ENCODE measurements at places on chromosomes 5 and 9. TPM values are rescaled to one million over a fixed set of nuclear protein-coding genes. Genes with fewer than 3 reads are reported as not detected.
A peak's percentile ranks its signal among the peaks of the same experiment; 100 is the strongest.

GRCh38 chr5:54520438-54520846 is 2.9 kb downstream of the SNX18 start:
- DNase-seq = no peak

DNA sequence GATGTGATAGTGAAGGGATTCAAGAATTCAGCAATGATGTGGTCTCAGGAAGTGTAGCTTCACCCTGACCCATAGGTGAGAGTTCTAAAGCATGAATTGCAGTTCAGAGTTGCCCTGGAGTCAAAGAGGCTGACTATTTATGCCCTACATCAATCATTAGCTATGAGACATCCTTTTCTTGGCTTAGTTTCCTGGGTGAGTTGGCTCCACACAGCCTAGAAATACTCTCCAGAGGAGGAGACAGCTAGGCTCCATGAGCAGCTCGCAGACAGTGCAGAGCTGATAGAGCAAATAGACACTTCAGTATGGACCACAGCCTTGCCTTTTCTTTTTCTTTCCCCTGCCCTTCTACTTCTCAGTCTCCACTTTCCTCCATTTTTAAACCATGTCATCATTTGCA is 1651.8 kb downstream of the MAT2B start:
- DNase-seq = no peak

DNA sequence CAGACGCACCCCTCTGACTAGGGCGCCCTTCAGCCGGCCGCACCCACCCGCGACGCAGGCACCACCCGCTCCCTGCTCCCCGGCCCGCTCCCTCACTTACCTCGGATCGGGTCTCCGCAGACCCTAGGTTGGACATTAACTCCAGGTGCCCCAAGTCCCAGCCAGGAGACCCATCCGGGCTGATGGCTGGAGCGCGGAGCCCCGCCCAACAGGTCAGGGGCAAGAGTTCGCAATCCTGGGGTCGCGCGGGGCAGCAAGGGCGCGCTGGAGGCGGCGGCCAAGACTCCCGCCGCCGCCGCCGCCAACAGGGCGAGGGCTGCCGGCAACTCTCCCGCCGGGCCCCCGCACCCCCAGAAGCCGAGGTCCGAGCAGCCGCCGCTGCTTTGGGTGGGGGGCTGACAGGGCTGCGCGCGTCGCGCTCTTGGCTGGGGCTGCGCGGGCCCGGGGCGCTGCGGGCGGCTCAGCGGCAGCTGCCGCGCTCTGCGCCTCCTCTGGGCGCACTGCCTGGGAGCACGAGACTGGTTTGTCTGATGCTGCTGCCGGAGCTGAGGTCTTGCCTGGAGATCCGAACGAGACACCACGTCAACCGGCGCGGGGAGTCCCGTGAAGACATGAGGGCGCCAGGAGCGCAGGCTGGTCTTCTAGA is at the start of gene GDNF:
Gene GDNF, minus strand, starts transcription at position 635 of the 646 bp plus-strand sequence. CDS start 5,245 bp downstream, outside the sequence.
- peak; percentile 37 for DNase-seq

DNA sequence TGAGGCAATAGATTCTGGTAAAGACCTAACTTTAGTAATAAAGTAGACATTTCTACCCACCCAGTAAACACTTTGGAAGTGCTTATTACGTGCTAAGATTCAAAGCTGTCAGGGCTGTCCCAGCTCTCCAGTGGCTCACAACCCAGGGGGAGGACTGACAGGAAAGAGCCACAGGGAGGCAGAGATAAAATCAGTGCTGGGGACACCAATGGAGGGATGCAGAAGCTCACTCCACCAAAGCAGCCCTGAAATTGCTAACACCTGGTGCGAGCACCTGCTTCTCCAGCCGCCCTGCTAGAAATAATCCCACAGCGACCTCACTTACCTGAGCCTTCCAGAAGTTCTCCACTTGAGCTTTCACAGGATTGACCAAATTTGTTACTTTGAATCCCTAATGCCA is 501.0 kb downstream of the BNC2 start:
- DNase-seq = no peak

Gene KCNN2
- polyA plus RNA-seq = 9.6 TPM

Gene EIF4EBP3
- polyA plus RNA-seq = 33.3 TPM

DNA sequence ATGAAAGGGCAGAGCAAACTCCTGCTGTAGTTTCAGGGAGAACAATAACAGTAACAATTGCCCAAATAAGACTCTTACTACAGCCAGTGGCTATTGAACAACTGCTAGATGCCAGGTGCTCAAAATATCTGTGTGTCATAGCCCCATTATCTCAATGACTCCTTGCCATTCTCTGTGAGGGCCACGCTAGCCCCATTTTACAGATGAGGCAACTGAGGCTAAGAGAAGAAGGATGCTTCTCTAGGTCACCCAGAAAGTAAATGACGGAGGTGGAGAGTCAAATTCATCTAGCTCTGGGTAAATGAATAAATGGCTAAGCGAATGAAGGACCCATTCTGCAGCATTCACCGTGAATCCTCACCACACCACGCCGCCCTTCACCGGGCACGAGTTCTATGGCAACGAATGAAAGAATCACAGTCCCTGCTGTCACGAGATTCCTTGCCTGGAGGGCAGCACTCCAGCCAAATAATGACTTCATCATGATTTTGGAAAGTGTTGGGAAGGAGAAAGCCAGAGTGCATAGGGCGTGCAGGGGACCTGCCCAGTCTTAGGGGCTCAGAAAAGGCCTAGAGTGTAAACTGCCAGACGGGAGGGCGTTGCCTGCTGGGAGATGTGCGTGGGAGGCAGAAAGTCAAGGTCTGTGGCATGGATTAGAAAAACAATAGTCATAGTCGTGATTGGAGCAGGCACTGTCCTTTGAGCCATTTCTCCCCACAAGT is 147.2 kb downstream of the C9orf50 start:
- DNase-seq = peak; percentile 43

DNA sequence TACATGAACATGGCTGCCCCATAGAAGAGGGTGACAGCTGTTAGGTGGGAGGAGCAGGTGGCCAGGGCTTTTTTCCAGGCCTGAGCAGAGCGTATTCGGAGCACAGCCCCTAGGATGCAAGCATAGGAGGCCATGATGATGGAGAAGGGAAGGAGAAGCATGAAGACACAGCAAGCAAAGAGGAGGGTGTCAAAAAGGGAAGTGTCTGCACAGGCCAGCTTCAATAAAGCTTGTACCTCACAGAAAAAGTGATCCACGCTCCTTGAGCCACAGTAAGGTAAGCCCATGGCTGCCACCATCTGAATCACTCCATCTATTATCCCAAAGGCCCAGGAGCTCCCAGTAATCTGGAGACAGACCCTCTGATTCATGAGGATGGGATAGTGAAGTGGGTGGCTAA is 6.4 kb downstream of the OR2V1 start:
- DNase-seq = no peak

- DNase-seq = no peak
Measured at GRCh38 chr5:125610892-125611291, 812.3 kb upstream of the GRAMD2B start.

Gene CNTNAP3
- 1.8 TPM for polyA plus RNA-seq

DNA sequence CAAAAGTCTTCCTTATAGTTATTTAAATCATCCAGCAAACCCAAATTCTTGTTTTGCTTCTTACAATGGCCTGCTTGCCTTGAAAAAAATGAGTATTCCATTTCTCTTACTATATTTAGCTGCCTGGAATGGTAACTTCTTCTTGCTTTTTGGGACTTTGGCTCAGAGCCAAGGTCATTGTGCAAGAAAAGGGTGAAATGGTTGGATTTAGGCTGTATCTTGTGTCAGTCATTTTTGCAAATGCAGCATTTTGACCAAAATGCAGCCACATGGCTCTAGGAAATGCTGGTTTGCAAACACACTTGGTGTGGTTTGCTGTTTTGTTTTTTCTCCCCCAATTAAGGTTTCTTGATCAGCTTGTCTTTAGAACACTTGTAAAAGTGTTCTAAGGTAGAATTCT is 133.3 kb upstream of the ELL2 start:
- DNase-seq = no peak

DNA sequence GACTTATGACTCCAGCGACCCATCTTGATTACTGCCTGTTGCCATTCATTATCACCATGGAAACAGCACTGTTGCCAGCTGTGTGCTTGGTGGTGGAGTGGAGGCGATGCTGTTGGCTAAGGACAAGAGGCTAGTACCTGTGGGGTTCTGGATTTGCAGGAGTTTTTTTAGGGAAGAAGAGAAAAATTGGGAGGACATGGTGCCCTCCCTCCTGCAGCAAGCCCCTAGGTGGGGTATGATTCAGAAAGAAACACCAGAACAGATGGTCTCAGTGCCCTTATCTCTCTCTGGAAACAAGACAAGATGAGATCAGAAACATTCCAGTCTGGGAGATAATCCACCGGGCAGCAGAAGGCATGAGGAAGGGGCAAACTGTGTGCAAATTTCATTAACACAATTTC is 87.8 kb upstream of the TLR4 start:
- DNase-seq = no peak

DNA sequence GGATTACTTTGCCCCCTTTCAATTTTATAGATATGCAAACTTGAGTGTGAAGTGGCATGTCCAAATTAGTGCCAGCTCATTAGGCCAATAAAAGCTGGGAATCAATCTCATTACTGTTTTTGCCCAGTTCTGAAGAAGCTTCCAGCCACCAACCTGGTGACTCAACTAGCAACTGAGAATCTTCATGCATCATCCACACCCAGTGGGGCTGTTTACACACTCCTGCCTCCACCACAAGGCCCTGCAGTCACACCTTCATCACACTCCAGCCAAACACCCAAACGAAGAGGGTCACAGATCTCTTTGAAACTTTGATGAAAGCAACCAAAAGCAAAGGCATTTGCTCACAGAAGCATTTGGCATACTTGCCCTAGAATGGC is 41.3 kb upstream of the S1PR3 start:
- no peak for DNase-seq

Gene NME5
- 4.2 TPM for polyA plus RNA-seq

Gene KIF27
- 0.62 TPM for polyA plus RNA-seq

DNA sequence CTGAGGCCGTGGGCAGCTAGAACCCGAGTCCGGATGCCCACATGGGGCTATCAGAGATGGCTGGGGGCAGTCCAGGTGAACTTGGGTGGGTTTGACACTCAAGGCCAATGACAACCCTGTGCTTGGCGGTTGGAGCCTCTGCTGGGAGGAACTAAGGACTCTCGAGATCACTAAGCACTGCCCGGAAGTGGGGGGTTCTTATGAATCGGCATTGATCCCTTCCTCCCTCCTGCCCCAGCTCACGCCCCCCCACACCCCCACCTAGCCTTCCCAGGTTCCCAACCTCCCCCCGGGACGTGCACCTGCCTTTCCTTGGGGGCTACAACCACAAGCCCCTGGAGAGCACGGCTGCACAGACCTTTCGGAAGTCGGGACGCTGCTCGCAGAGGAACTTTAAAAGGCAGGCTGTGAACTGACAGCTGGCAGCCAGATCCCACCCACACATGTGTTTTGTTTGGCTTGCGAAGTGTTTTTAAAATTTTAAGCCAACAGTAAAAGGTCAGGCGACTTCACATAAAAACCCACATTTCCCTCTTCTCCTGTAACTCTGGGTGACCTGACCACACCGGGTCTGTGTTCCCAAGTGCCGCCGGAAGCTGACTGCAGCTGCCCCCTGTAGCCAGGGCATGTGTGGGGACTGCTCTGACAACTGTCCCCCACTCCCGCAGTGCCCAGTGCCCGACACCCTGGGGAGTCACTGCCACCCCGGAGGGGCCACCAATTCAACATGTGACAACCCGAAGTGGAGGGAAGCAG is 5.1 kb upstream of the RALGDS start:
- no peak for DNase-seq

- peak; percentile 57 for DNase-seq
Measured at GRCh38 chr5:128259607-128260021, 176.0 kb downstream of the SLC12A2 start.

GRCh38 chr5:81242906-81243436 is 9.8 kb downstream of the CKMT2 start:
- no peak for DNase-seq

Measured in heart left ventricle (tissue), 16 donors.